ENCODE measurements at places on chromosomes 6 and 20.

- DNase-seq: no peak
Measured at GRCh38 chr20:34180460-34181120, 60.6 kb upstream of the ASIP start.

GRCh38 chr20:37243076-37243936 lies 18.3 kb downstream of the GHRH start:
- no peak for DNase-seq

GRCh38 chr20:16174311-16174710 lies 398.9 kb downstream of the KIF16B start:
- no peak for DNase-seq

DNA sequence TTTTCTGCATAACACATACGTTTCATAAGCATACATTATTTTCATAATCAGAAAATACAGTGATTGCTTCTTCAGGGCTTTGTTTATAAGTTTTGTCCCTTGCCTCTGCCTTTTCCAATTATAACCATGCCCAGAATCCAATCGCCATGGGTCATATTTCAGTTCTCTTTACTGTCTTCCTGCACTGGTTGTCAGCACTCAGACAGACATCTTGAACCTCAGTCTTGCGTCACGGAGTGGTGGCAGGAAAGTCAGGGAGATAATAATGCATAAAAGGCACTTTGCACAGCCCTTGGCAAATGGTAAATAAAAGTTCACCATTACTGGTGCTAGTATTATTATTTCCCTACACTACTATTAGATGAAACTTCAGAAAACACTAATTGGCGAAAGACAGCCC lies 7.2 kb downstream of the KIF16B start:
- no peak for DNase-seq

DNA sequence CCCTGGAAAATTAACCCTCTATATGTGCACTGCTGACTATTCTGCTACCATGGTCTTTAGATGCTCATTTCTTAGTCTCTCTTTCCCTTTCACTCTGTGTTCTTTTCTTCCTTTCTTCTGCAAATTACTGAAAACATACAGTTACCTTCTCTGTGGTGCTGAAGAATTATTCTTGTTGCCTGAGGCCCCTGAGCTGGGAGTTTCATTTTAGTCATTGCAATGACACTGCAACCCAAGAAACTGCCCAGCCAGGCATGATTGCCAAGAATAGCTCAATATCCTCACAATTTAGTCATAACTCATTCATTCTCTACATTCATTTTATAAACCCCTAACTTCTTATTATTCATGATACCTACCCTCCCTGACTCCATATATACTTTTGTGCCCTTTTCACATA lies 245.8 kb upstream of the RAB32 start:
- DNase-seq: no peak
